ENCODE measurements at places on chromosomes 7 and 10.

GRCh38 chr7:47428768-47429472 lies 153.0 kb downstream of the TNS3 start:
- no peak for DNase-seq

DNA sequence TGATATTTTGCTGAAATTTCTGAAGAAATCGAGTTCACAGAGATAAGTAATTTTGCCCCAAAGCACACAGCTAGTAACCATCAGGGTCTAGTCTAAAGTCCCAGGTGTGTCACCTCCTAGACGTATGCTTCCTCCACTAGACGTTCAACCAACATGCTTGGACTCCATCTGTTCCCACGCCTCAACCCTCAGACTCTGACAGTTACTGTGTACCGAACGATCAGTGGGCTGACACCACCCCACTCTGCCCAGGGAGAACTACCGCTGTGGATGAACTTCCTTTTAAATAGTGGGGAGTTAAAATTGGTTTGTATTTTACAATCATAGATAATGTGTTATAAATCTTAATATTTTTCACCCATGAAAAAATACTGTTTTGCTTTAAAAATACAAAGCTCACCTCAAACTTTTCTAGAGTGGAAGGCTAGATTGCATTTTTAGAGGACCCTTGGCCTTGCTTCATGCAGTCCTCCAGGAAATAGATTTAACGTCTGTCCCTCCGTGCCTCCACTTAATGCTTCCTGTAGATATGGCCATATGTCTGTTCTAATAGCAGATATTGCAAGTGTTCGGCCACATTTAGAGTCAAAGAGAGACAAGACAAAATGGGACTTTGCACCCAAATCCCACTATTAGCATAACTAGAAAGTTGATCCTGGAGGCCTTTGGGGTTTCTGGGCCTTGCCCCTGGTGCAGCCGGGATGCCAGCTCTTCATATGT lies 91.4 kb upstream of the ZPBP start:
- no peak for DNase-seq

GRCh38 chr7:39321909-39322498 lies 244.2 kb upstream of the YAE1 start:
- DNase-seq = no peak

DNA sequence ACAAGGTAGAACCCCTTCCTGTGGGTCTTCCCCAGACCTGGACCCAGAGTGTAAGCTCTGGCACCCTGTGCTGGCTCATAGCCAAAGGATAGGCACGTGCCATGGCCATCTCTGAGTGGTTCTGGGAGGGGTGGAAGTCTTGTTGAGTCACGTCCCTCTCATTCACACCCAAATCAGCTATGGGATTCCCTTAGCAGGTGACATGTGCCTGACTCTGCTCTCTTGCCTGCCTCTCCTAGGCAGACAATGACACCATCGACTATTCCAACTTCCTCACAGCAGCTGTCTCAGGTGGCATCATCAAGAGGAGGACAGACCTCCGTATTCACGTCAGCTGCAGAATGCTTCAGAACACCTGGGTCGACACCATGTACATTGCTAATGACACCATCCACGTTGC lies 59.8 kb downstream of the C10orf120 start:
- no peak for DNase-seq

GRCh38 chr10:34667177-34667576 lies 147.9 kb downstream of the PARD3 start:
- no peak for DNase-seq

- no peak for DNase-seq
Observed at GRCh38 chr7:137209151-137209817, 134.2 kb downstream of the PTN start.

All from aorta (tissue), 5 donors.